Transverse colon (tissue), 4 donors: ENCODE measurements at places on chromosomes 16 and 17. TPM values are rescaled to one million over a fixed set of nuclear protein-coding genes. Genes with fewer than 3 reads are reported as not detected.

KCNJ12 gene
- 1.1 TPM for total RNA-seq

SULT1A2 gene
- 40.0 TPM for total RNA-seq

SEZ6 gene
- total RNA-seq = not detected

RAB11FIP4 gene
- 56.1 TPM for total RNA-seq

SNN gene
- 4.9 TPM for total RNA-seq

GRCh38 chr16:28898266-28898665, 20.0 kb downstream of the ATP2A1 start:
- no peaks in the 10 kb centered on the region for H3K4me1 ChIP-seq
- no peaks in the 10 kb centered on the region for H3K27me3 ChIP-seq
- no peak overlapping the region for H3K27ac ChIP-seq
- DNase-seq = no peak
- no peaks in the 10 kb centered on the region for H3K36me3 ChIP-seq
- H3K4me3 ChIP-seq = no peak overlapping the region

DNA sequence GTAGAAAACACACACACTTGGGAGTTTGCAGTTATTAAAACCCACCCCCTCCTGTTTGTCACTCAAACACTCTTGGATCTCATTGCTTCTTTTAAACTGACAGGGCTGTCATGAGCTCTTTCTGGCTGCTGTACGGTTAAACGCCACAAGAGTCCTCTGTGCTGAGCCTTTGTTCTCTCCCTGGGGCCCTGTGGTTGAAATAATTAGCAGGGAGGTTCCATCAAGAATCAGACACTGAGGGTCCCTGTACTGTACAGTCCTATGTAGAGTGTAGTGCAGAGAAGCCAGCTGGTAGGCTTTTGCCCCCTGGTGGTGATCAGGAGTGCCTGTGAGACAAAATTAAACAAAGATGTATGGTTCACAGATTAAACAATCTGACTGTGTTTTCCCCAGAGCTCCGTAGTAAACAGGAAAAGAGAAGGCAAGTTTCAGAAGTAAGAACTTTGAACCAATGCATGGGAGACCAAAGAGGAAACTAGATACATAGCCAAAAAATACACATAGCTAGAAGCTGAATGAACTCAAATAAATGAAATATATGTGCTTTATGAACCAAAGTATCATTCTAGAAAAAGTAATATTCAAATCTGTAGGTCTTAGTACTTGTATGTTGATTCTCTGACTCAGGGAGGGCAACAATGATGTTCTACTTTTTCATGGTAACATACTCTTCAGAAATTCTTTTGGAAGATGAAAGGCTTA, 1.4 kb upstream of the SSH2 start:
- no peaks in the 10 kb centered on the region for H3K27me3 ChIP-seq
- H3K4me3 ChIP-seq = peak overlapping the region; percentile 70
- H3K4me1 ChIP-seq = peaks cover 36% of the 10 kb centered on the region
- H3K36me3 ChIP-seq = no peaks in the 10 kb centered on the region
- peak overlapping the region; percentile 95 for H3K27ac ChIP-seq

DNA sequence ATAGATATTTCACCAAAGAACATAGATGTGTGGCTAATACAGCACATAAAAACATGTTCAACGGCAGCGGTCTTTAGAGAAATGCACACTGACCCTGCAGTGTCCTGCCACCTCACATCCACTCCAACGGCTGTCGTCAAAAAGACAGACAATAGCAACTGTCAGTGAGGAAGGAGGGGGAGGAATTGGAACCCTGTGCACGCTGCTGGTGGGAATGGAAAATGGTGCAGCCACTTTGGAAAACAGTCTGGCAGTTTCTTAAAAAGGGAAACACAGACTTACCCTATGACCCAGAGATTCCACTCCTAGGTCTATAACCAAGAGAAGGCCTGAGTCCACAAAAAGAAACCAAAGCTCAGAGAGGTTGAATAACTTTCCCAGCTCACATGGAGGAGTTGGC, 7.7 kb downstream of the CEP295NL start:
- H3K27ac ChIP-seq = no peak overlapping the region
- no peaks in the 10 kb centered on the region for H3K36me3 ChIP-seq
- H3K4me1 ChIP-seq = peaks cover 56% of the 10 kb centered on the region
- no peak overlapping the region for H3K4me3 ChIP-seq
- H3K27me3 ChIP-seq = no peaks in the 10 kb centered on the region
- DNase-seq = no peak

- H3K36me3 ChIP-seq = no peaks in the 10 kb centered on the region
- DNase-seq = no peak
- H3K27ac ChIP-seq = no peak overlapping the region
- H3K4me1 ChIP-seq = no peaks in the 10 kb centered on the region
- H3K4me3 ChIP-seq = no peak overlapping the region
These were observed 392.4 kb upstream of the GOT2 start for GRCh38 chr16:59126486-59126885.
